ENCODE measurements at places on chromosomes 5 and 9.

GRCh38 chr5:124053340-124053739 lies 541.4 kb downstream of the CSNK1G3 start:
- no peak for DNase-seq

- no peak for DNase-seq
Measured at GRCh38 chr5:121315786-121316185, 535.9 kb upstream of the FTMT start.

- no peak for DNase-seq
Measured at GRCh38 chr5:88887342-88887741, 4.4 kb upstream of the MEF2C start.

GRCh38 chr9:115635680-115636383 lies 517.8 kb upstream of the PAPPA start:
- no peak for DNase-seq

GRCh38 chr9:36903541-36904435 lies 130.3 kb downstream of the PAX5 start:
- DNase-seq: no peak

- no peak for DNase-seq
Measured at GRCh38 chr5:51988634-51989033, 605.4 kb downstream of the ISL1 start.

DNA sequence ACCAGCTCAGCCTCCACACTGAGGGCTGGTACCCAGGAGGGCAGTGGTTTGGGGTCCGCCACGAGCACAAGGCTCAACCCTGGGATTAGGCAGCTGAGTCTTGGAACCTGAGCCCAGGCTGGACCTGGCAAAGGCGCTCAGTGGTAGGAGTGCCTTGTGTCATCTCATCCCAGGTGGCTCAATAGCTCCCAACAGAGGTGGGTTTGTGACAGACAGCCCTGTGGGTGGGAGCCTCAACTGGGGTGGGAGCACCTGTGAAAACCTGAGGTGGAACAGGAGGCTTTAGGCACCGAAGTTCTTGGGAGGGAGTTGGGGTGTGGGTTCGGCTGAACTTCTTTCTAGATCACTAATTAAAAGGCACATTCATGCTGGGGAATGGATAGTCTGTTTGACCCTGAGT lies 35.2 kb upstream of the SMU1 start:
- DNase-seq: no peak

DNA sequence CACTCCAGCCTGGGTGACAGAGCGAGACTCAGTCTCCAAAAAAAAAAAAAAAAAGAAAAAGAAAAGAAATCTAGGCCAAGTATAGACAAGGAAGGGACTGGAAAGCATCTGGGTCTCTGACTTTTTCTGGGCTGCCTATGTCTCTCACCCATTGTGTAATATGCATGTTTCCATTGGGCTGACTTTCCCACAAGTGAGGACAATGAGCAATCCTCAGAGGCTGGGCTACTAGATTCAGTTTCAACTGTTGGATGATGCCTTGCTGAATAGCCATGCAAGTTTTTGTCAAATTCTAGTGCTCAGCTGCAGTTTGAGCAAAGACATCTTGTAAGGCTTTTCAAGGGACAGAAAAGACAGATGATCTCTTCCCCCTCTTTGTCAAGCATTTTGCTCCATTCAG lies 82.1 kb downstream of the PHAX start:
- no peak for DNase-seq

GRCh38 chr9:27181381-27181780 lies 72.4 kb downstream of the TEK start:
- DNase-seq: no peak

- DNase-seq: no peak
Measured at GRCh38 chr9:72888067-72888466, 64.8 kb downstream of the ALDH1A1 start.

DNA sequence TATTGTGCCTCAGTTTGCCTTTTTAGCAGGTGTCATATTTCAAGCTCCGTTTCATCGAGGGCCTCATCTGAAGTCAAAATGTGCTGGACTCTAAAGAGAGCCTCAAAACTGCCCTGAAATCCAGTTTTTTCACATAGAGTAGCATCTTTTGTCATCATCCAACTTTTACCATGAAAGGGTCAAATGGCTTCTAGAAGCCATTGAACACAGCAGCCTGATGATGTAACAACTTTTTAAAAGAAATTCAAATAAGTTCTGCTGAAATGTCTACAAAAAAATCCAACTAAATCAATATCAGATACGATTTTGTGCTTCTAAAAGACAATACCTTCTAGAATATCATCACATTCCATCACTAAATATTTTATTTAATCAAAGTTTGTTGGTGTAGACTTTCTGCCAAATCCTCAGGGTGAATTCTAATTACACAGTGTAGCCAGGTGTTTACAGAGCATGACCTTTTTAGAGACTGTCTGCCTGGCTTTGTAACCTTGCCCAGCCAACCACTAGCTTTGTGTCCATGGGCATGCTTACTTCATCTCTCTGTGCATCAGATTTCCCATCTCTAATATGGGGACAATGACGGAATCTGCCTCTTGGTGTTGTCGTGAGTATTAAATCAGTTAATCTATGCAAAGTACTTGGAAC lies 505.0 kb downstream of the EBF1 start:
- DNase-seq: no peak

Data from activated CD8-positive, alpha-beta memory T cell treated with anti-CD3 and anti-CD28 coated beads for 1 hour (primary cell).